ENCODE measurements at places on chromosomes 3 and 15.

GRCh38 chr15:73550190-73550589 is 83.0 kb downstream of the NPTN start:
- DNase-seq, result no peak

DNA sequence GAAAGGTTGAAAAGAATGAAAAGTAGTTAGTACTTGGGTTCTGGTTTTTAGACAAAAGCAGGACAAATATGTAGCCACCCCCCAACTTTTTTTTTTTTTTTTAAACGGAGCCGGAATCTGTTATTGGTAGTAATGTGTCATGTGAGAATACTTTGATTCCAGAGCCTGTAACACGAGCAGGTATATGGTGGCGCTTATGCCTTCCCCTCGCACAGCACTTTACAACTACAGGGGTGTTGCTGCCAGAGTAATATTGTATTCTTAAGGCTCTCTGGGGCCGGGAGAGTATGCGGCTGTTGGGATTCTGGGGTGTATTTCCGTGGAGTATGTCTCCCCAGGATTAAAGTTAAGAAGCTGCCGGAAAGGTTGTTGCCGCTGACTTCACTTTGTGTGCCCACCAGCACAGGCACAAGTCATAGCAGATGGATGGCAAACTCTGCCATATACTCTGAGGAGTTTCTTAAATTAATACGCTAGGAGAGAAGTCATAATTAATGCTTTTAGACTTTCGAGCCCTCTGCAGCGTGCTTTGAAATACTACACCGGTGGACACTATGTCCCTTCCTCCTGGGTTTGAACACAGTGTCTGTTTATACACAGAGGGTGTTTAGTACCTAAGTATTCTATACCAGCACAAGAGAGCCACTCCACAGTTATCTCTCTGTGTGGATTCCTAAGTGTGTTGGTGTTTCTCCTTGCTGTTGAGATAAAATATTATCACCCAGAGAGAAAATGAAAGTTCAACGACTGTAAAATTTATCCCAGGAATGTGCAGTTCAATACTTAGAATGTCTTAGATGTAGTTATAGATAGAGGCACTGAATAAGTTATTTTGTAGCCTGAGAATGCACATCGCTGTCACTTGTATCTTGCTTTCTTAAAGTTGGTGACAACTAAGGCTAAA is 1.4 kb downstream of the MBNL1 start:
- DNase-seq, result peak; percentile 72

DNA sequence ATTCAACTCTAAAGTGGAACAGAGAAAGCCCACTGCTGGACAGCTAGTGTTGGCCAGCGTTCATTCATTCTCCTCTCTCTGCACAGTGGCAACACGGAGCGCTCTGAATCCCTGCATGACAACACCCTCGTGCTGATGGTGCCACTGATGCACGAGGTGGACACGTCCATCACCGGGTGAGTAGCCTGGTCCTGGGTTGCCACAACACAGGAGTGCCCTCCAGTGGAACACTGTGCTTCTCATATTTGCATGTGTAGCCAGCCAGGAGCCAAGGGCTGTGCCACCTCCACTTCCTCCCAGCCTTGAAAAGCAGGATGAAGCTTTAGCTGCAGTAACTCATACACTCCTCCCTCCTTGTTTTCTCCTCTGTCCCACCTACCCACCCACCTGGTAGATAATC is 120.0 kb upstream of the CTDSPL start:
- DNase-seq, result peak; percentile 61

DNA sequence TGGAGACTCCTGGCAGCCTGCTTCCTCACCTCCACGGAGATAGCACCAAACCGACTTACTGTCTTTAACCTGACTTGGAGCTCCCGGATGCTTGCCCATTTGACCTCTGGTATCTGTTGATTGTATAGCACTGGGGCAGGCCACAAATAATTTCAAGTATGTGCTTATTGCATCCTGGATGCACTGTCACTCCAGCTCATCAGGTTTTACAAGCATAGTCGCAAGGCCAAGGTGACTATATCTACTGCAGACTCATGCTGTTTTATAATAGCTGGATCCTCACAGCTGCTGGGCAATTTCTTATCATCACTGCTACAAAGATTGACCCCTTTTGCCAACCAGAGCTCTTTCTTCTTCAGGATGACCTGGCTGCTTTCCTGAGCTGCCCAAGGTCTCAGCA is 45.6 kb downstream of the PEX5L start:
- no peak for DNase-seq

DNA sequence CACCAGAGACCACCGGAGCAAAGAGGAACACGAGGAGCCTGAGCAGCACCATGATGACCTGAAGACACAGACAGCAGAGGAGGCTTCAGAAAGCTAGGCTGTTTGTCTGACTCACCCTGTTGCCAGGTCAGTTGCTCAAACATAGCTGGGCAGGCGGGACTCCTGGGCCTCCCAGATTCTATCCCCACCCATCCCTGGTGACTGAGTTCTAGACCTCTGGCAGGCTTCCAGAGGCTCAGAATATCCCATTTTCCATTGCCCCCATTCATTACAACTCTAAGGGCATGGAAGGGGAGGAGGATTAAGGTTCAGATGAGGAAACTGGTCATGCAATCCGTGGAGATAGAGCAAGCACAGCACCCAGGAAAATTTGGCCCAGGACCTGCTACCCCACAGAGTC is at the start of gene CDHR4:
TSS of gene CDHR4 (minus strand) at position 113 of the 400 bp plus-strand sequence. CDS start at position 52, 61 bp downstream.
- DNase-seq, result no peak

DNA sequence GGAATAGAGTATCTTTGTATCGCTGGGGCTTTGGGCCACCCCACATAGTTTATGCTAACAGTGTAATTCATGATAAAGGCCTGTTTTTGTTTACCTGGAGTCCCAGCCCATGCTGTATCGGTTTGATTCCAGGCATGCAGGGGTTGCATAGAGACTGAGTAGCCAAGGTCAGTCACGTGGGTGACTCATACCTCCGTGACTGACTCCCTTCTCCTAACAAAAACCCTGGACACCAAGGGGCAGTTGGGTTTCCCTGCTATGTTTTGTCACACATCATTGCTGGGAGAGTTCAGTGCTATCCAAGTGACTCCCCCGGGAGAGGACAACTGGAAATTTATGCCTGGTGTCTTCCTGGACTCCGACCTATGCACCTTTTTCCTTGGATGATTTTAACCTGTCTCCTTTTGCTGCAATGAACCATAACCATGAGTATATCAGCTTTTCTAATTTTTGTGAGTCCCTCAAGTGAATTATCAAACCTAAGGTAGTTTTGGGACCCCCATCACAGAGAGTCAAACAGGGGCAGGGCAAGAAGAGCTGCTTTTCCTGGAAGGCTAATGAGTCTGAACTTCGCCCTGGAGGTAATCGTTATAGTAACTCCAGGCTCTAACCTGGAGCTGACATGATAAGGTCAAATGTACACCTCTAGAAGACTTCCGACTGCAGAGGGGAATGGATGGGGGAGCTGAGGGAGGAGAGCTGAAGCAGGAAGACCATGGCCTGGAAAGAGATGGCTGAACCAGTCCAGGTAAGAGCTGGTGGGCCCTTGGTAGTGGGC is 57.0 kb downstream of the SRGAP3 start:
- DNase-seq, result no peak

- no peak for DNase-seq
Measured at GRCh38 chr3:26460985-26461384, 161.6 kb upstream of the LRRC3B start.

DNA sequence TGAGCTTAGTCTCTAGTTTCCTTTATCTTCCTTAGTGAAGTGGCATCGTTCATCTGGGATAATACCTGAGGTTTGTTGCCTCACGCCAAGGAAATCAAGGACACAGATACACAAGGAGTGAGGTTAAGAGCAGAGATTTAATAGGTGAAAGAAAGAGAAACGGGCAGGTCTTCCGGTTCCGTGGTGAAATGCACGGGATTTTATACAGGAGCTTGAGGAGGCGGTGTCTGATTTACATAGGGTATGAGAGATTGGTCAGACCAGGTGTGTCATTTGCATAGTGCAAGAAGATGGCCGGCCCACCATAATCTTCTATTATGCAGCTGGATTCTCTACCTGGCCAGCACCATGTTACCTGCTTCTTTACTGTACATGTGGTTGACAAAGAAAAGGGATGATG is 17.2 kb downstream of the ARRDC4 start:
- DNase-seq, result peak; percentile 39

- no peak for DNase-seq
Measured at GRCh38 chr15:69784798-69785566, 312.7 kb downstream of the TLE3 start.

DNA sequence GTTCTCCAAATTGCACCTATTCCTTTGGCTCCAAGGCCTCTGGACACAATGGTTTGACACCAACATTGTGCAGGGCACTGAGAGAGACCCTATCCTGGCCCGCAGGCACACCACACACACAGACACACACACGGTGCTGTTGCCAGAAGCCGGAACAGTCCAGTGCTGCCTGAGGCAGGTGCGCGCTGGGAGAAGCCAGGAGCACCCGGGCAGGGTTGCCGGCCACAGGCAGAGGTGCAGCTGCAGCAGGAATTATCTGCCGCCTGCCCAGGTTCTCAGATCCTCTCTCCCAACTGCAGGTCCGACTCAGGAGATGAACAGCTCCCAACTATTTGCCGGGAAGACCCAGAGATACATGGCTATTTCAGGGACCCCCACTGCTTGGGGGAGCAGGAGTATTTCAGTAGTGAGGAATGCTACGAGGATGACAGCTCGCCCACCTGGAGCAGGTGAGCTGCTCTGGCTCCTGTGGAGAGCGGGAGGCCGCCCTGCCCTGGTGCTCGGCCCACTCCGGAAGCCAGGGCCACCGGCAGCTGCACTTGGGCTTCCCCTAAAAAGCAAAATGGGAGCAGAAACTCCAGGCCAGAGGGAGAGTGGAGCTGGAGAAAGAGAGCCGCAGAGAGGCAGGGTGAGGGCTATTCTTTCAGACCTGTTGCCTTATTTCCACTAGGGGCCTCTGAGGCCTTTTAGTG is 42.9 kb downstream of the CHDH start:
- DNase-seq, result peak; percentile 3

GRCh38 chr15:50562735-50563640 is 16.5 kb upstream of the USP50 start:
- no peak for DNase-seq

- DNase-seq, result no peak
Measured at GRCh38 chr15:41169781-41170180, 53.7 kb upstream of the INO80 start.

DNA sequence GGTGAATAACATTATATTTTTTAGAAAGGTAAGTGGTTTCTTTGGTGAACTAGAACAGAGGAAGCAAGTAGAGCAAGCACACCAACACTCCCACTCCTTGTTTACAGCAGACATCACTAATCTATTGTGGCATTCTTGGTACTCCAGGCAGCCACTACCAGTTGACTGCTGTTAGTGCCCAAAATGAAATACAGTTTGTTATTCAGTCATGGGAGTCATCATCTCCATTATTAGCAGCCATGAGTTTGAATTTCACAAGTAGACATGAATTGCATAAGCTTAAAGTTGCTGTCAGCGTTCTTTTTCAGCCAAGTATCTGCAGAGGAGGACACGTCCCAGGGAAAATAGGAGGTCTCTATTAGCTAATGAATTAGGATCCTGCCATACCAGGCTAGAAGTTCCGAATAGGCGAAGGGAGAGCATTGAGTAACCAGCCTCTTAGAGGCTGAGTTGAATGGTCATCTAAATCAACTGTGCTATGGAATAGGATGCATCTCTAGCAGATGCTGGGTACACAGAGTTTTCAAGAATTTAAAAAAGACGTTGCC is 252.7 kb upstream of the ICE2 start:
- DNase-seq, result no peak

DNA sequence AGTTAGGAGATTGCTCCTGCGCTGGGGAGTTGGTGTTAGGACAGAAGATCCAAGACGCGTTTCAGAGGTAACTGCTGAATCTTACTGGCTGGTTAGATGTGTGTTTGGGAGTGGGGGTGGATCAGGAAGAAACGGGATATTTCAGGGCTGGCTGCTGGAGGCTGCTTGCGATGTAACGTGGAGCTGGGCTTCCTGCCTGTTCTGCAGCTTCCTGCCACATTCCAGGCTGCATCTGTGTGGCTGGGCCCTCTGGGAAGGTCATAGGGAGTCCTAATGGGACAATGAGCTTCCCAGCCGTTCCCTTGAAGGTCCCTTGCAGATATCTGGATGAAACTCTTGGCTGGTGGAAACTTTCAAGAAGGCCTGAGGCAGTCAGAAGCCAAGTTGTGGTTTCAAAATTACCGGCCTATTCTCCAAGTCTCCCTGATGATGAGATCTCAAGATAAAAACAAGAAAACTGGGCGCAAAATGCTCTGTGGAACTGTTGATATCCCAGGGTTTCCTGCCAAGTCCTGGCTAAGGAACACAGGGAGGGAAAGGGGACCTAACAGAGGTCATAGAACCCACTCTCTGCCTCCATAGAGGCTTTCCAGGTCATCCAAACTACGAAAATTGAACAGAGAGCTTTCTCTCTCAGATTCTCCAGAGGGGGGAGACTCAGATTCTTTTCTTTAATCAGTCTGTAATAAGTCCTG is 67.0 kb downstream of the NOX5 start:
- no peak for DNase-seq

- DNase-seq, result peak; percentile 45
Measured at GRCh38 chr3:114290911-114291901, 2.6 kb upstream of the TIGIT start.

DNA sequence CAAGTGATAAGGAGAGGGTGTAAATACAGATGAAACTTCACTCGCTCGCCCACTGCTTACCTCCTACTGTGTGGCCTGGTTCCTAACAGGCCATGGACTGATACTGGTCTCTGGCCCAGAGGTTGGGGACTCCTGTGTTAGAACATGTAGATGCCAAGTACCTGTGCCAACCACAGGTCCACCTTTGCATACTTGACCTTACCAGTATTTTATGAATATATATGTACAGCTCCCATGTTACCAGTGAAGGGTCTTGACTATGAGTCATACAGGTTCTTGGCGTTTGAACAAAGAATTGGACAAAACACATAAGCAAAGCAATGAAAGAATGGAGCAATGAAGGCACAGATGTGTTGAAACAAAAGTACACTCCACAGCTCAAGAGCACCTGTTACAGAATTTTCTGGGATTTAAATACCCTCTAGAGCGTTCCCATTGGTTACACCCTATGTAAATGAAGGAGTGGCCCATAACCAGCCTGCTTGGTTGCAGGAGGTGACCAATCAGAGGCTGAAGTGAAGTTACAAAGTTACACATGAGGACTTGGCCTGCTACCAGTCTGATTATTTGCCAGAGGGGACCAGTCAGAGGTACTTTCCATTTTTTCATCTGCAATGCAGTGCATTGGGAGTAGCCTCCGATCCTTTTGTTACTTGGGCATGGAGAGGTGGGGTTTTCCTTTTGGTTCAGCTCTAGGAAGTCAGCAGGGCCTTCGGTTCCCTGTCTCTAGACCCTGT is 1.7 kb upstream of the GFM1 start:
- DNase-seq, result no peak

GRCh38 chr3:126446301-126446700 is 29.4 kb downstream of the ZXDC start:
- DNase-seq, result no peak

- DNase-seq, result no peak
Measured at GRCh38 chr3:30964612-30965011, 70.2 kb upstream of the GADL1 start.
